ENCODE measurements at places on chromosomes 16 and 17.

DNA sequence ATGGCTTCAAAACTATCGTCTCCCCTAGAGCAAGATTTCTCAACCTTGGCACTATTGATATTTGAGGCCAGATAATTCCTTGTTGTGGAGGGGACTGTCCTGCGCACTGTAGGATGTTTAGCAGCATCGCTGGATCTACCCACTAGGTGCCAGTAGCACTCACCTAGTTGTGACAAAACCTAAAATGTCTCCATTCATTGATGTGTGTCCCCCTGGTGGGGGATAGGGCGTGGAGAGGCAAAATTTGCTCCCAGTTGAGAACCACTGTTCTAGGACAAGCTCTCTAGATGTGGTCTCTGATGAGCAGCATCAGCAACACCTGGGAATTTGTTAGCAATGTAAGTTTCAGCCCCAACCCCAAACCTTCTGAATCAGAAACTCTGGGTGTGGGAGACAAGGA is 259.0 kb downstream of the XYLT1 start:
- DNase-seq = no peak

DNA sequence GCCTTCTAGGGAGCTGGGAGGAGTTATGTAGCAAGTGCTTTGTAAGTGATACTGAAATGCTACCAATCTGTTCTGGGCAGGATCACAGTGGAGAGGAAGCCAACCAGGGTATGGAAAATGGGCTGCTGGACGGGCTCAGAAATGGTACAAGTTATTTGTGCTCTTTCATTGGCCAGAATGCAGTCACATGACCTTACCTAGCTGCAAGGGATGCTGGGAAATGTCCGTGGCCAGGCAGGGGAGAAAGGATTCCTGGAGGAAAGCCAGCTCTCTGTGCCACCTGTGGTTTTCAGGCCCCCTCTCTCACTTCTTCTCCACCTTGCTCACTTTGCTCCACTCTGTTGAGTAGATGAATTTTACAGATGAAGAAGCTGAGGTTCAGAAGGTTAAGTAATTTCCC is 4.8 kb downstream of the EEF2K start:
- no peak for DNase-seq

DNA sequence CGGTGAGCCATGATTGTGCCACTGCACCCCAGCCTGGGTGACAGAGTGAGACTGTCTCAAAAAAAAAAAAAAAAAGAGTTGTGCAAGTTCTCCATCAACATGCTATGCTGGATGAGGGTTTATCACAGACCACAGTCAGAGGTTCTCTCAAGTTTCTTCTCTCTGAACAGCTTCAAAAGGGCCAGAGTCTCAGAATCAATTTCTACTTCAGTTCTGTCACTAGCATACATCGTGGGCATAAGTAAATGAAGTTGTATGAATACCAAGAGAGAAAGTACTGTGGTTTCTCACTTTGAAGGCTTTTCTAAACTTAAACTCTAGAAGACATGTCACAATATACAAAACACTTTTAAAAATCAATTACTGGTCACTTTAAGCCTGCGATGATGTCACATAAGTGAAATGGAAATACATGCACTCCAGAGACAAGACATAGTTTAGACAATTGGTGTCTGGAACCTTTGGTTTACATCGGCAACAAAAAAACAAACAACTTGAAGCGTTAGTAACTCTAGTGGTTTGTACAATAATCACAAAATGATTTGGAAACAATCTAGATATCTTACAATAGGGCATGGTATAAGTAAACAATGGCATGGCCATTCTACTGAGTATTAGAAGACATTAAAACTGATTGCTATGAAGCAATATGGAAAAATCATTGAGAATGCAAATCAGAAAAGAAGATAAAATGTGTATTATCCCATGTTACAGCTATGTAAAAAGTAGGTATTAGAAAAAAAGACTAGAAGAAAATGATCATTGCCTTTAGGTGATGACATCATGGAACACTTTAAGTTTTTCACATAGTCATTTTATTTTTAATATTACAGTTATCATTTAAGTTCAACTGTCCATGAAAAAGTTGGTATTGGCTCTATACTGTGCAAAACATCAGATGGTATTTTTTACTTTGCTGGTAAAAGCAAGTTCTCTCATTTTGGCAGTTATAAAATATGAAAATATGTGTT is 232.3 kb downstream of the ZFHX3 start:
- no peak for DNase-seq

DNA sequence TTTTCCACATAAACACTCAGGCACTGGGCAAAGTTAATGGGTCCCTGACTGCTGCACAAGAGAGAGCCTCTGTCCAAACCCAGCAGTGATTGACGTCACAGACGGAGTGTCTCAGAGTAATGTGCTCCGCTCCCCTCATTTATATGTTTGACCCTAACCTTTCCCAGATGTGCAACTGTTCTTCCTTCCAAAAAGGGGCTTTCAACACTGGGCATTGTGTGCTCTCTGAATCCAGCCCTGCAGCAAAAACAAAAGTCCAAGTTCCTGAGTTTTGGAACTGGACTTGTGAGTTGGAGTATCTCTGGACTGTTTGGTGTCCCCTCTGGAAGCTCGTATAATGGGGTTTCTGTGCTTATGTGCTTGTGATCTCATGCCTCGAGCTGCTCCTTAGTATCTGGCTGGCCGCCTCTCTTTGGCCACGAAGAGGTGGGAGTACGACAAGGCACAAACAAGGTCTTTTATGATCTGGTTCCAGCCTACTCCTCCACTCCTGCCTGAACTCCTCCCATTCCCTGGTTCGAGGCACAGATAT is 76.4 kb upstream of the SMIM36 start:
- DNase-seq = peak; percentile 68

GRCh38 chr16:61530697-61531096 is 505.5 kb downstream of the CDH8 start:
- no peak for DNase-seq

GRCh38 chr16:73255031-73255430 is 207.1 kb upstream of the ZFHX3 start:
- no peak for DNase-seq

GRCh38 chr16:1786242-1787055 is 3.7 kb downstream of the NUBP2 start:
- DNase-seq = peak; percentile 5

GRCh38 chr16:3950343-3951193 is 70.1 kb upstream of the CREBBP start:
- DNase-seq = peak; percentile 78

DNA sequence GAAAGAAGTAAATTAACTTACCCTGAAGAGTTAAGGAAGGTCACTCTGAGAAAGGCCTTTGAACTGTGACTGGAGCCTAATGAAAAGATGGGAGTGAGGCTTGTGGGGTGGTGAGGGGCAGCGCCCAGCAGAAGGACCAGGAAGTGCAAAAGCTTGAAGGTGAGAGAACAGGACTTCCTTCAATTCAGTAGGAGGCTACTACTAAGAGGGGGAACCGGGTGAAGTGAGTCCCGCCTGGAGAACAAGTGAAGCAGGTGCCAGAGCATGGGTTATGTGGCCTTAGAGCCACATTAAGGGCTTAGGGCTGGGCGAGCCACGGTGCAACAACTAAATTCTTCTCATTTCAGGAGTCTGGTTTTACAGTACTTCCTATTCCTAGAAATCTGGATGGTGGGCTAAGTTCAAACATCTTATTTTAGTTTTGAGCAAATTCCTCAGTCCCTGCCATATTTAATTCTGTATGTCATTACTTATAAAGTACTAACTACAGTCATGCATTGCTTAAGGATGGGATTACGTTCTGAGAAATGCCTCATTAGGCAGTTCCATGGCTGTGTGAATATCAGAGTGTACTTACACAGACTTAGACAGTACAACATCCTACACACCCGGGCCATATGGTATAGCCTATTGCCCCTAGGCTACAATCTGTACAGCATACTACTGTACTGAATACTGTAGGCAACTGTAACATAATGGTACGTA is 5.1 kb downstream of the CFAP20 start:
- DNase-seq = no peak

GRCh38 chr16:48525201-48526057 is 84.6 kb downstream of the N4BP1 start:
- no peak for DNase-seq

DNA sequence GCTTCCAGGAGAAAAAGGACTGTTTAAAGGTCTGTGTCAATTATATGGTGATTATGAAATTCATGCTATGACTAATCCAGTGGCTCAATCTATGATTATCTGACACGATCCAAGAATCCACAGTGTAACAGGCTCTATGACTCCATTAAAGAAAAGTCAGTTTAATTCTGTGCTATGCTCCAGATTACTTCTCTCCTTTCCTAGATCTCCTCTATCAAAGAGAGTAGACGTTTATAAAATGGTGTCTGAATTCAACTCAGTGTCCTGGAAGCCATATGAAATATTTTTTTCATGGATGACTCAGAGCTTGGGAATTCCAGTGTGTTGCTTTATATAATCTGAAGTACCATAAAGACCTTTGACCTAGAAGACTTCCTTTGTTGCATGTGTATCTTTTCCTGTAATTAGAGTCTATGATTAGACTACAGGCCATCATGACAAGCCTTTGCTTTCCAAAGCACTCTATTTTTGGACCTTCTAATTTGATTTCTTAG is 27.0 kb upstream of the NF1 start:
- DNase-seq = peak; percentile 46

GRCh38 chr17:42780851-42781638 is 635 bp downstream of the WNK4 start:
- DNase-seq = no peak

DNA sequence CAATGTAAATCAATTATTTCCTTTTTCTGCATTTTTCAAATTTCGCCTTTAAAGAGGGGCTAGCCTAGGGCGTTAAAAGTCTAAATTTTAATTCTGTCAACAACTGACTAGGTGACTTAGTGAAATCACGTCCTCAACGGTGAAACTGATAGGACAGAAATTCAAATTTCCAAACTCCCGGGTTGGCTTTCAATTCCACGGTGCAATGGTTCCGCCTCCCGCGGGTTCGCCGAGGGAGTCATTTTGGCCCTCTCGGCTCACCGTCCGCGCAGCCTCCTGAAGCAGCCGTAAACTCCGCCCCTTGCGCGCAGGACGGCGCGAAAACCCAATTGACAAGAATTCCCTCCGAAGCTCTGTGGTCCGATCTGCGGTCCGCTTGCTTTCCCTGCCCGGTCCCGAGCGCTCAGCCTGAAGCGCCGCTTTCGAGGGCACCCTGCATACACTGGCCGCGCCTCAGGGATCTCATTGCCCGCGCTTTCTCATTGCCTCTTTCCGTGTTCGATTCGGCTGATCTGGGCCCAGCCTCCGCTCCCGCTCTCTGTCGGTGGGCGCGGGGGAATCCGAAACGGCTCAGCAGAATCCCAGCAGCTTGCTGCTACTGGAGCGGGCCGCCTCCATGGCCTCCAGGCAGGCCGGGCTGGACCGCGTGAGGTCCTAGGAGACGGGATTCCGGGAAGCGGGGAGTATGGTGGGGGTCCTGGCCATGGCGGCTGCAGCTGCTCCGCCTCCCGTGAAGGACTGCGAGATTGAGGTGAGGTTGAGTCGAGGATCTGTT is at the start of gene ATAD5:
Gene ATAD5, plus strand, starts transcription at position 304 of the 775 bp plus-strand sequence. Its CDS starts 382 bp downstream, at position 686.
- peak; percentile 94 for DNase-seq

DNA sequence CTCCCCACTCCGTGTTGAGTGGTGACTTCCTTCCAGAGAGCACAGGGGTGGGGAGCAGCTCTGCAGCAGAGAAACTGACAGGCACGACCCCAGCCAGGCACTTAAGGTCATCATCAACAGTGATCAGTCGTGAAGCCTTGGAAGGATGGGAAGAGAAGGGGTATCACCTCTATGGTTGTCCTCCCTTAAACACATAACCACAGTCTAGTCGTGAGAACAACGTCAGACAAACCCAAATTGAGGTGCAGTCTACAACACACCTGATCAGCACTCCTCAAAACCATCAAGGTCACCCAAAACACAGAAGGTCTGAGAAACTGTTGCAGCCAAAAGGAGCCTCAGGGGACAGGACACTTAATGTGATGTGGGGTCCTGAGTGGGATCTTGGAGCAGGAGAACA is 68.3 kb downstream of the MPRIP start:
- DNase-seq = no peak

DNA sequence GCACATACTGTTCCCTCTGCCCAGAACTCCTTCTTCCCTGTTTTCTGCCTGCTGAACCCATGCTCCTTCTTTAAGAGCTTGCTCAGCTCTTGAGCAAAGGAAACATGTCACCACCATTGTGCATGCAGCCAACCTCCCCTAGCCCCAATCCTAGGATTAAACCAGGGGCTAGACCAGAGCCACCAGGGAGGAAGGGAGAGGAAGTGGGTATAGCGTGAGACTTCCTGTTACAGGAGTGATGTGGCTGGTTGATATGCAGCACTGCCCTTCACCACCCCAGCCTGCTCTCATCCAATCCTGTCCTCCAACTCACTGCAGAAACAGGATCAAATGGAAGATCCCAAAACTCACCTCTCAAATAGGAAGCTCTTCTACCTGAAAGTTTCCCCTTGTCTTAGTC is 67.1 kb upstream of the CDH5 start:
- DNase-seq = no peak

DNA sequence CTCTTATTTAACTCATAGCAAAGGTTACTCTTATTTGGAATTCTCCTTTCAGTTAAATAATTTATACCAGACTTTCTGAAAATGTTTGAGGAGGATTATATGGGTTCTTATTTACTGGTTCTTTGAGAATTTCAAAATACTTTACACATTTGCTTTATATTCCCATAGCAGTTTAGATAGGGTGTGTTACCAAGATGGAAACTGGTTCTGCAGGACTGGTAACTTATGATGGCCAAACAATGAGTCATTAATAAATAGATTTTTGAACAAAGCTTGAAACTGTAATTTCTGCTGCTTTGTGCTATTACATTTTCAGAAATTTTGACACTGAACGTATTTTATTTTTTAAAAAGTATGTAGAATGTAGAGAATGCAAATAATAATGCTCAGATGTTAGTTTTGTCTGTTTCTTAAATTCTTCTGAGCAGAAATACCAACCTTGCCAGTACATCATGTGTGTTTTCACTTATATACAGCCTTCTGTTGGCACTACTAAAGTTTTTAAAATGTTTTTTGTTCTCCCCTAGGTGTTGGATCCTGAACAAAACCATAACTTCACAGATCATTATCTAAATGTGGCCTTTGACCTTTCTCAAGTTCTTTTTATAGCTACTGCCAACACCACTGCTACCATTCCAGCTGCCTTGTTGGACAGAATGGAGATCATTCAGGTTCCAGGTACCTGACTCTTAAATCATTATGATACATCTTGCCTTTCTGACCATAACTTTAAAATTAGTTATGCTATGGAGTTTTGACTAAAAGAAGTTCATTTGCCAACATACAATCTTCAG is 48.3 kb upstream of the ABCC11 start:
- no peak for DNase-seq

- DNase-seq = no peak
Measured at GRCh38 chr17:40846515-40847144, 20.4 kb downstream of the KRT12 start.
